Left ventricle myocardium inferior (tissue), 1 donor: ENCODE measurements at places on chromosomes 13 and 19. TPM values are rescaled to one million over a fixed set of nuclear protein-coding genes. Genes with fewer than 3 reads are reported as not detected.

DNA sequence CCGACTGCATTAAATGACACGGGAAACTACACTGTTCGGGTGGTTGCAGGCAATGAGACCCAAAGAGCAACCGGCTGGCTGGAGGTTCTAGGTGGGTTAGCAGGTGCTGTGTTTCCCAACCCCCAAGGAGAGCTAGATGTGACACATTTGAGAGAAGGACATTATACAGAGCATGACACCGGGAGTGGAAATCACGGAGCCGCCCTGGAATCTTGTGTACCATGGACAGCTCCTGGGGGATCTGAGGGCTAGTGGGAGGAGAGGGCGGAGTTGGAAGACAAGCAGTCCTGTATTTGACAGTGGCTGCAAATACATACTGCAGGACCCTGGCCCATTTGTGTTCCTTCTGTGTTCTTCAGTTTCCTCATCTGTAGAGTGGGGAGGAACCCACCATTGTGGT lies 2.3 kb downstream of the CEACAM18 start:
- no peaks in the 10 kb centered on the region for H3K36me3 ChIP-seq
- H3K4me1 ChIP-seq: no peaks in the 10 kb centered on the region

DNA sequence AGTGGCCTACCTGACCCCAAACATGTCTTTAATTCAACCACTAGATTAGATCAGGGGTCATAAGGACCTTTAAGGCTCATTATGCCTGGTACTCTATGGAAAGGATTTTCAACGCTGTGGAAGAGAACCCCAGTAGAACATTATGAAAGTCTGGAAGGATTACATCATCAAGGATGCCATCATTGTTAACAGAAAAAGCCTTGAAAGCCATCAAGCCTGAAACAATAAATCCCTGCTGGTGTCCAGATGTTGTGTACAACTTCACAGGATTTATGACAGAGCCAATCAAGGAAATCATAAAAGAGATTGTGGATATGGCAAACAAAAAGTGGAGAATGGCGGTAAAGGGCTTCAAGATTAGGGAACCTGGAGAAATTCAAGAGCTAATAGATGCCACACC lies 59.7 kb downstream of the NAA16 start:
- no peak overlapping the region for H3K27ac ChIP-seq
- H3K36me3 ChIP-seq: peaks cover 97% of the 10 kb centered on the region
- H3K27me3 ChIP-seq: no peaks in the 10 kb centered on the region

TUBA3C gene
- total RNA-seq: not detected

CYSLTR2 gene
- total RNA-seq: 7.6 TPM

DNA sequence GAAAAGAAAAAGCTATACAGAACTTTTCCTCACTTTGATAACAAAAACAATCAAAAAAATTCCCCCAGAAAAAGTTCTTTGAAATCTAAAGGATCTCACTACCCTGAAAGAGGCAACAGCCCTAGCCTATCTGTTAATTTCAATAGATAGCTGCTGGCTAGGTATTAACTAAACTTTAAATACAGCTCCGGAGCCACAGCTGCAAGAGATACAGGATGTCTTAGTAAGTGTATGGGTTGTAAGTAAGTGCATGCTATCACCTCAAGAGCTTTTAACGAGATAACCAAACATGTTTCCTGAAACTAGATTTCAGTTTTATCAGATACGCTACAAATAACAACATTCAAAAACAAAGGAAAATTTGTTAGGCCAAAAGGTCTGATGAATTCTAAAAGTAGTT lies 148.4 kb downstream of the KLF12 start:
- peaks cover 72% of the 10 kb centered on the region for H3K4me1 ChIP-seq
- H3K4me3 ChIP-seq: no peak overlapping the region
- H3K36me3 ChIP-seq: no peaks in the 10 kb centered on the region
- no peak for DNase-seq
- no peak overlapping the region for H3K27ac ChIP-seq

DNA sequence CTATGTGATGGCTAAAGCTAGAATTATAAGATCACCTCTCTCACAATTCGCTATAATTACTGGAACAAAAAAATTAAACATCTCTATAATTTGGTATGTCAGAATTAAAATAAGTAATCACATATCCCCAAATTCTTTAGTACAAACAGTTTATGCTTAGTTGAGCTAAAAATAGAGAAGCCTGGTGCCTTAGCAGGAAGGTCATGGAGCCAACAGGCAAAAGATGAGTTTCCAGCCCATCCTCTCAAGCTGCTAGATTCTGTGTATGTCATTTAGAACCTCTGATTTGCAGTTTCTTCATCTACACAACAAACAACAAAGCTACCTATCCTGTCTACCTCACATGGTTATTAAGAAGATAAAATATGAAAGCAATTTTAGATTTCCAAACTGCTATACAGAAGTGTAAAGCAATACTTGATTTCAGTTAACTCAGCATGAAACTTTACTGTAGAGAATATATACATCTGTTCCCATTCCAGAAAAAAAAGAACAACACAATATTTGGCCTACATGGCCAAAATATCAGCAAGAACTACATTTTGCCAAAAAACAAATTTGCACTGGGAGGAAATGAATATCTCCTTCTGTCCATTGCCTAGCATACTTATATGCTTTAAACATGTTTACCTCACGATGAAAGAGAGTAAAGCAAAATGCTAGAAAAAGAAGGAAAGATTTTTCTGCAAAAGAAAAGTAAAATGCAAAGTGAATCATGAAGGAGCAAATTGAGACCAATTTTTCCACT lies 294.0 kb upstream of the MIR17HG start:
- H3K4me1 ChIP-seq: no peaks in the 10 kb centered on the region
- DNase-seq: no peak
- H3K27me3 ChIP-seq: no peaks in the 10 kb centered on the region
- no peak overlapping the region for H3K27ac ChIP-seq
- no peaks in the 10 kb centered on the region for H3K36me3 ChIP-seq

DNA sequence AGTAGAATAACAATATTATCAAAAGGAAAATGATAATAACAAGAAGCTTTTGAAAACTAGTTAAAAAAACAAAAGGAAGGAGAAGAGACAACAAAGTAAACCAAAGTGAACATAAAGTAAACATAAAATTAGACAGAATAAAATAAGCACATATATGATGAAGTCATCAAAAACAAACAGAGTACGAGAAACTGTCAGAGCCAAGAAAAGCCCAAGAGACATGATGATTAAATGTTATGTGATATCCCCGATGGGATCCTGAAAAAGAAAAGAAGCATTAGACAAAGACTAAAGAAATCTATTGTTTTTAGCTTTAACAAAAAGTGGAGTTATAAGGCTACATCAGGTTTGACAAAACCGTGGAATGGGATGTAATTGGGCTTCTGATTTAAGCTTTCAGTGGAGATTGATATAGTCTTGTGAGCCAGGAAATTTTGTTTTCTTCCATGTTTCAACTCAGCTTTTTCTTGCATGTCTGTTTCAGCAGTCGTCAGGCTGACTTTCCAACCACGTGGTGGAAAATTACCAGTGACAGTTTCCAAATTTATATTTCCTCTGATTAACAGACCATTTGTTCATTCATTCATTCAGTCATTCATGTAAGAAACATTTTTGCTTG lies 64.9 kb downstream of the KL start:
- no peak overlapping the region for H3K27ac ChIP-seq
- H3K36me3 ChIP-seq: no peaks in the 10 kb centered on the region
- H3K27me3 ChIP-seq: no peaks in the 10 kb centered on the region
- DNase-seq: no peak
- H3K4me1 ChIP-seq: peaks cover 13% of the 10 kb centered on the region

DNA sequence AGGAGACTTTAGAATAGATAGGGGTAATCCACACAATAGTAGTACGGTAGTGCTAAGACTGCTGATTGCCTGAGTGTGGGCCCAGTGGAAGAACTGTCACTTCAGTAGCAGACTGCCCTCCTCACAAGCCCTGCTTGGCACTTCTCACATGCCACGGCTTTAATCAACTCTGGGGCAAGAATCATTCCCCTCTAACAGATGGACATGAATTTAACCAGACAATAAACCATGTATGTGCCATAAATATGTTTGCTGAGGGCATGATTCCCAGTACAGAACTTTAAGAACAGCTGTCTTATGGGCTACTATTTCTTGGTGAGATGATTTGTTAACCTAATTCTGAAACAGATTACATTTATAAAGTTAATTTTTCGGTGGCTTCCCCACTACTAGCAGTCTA lies 22.0 kb downstream of the DPY19L3 start:
- no peak overlapping the region for H3K4me3 ChIP-seq
- no peaks in the 10 kb centered on the region for H3K27me3 ChIP-seq
- no peak overlapping the region for H3K27ac ChIP-seq
- H3K4me1 ChIP-seq: no peaks in the 10 kb centered on the region
- DNase-seq: no peak

- peak overlapping the region; percentile 49 for H3K4me3 ChIP-seq
- no peak for DNase-seq
- no peaks in the 10 kb centered on the region for H3K27me3 ChIP-seq
- H3K4me1 ChIP-seq: peaks cover 11% of the 10 kb centered on the region
Observed at GRCh38 chr13:104011505-104012241, 945.5 kb upstream of the SLC10A2 start.

LILRB5 gene
- total RNA-seq: 5.7 TPM

DNA sequence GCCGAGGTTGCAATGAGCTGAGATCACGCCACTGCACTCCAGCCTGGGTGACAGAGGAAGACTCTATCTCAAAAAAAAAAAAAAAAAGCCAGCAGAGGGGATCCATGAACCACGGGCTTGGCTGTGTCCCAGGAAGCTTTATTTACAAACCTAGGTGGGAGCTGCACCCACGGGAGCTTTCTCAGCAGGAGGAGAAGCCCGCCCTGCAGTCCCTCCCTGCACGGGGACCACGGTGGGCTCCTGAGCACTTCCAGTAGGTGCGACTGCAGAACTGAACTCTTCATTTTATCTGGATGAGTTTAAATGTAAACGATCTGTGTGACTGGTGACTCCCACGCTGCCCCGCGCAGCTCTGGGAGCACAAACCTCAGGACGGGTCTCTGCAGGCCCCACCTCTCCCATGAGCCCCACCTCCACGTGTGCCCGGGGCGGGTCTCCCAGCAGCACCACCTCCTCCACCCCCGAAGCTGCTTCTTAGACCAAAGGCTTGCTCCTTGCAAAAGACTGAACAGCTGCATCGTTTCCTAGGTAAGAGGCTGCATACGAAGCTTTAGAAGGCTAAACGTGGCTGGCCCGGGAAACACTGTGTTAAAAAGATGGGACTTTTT lies 66.4 kb downstream of the SPACA7 start:
- no peak for DNase-seq
- no peaks in the 10 kb centered on the region for H3K36me3 ChIP-seq
- peaks cover 5% of the 10 kb centered on the region for H3K4me1 ChIP-seq
- H3K4me3 ChIP-seq: no peak overlapping the region
- H3K27me3 ChIP-seq: peaks cover 87% of the 10 kb centered on the region

DNA sequence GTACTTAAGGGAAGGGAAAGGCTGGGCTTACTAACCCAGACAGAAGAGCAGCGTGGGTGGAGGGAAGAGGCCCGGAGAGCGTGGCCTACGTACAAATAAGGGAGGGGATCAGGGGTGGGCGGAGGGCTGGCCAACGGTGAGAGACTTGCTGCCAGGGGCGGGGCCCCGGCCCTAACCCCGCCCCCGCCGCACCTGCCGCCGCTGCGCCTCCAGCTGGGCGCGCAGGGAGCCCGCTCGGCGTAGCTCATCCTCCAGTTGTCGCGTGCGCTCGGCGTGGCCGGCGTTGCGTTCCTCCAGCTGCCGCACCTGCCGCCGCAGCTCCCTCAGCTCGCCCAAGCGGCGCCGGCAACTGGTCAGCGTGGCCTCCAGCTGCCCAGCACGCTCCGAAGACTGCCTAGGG lies 5.7 kb downstream of the HOOK2 start:
- H3K27ac ChIP-seq: peak overlapping the region; percentile 23
- no peak overlapping the region for H3K4me3 ChIP-seq
- H3K4me1 ChIP-seq: peaks cover 58% of the 10 kb centered on the region
- DNase-seq: no peak
- no peaks in the 10 kb centered on the region for H3K27me3 ChIP-seq
- H3K36me3 ChIP-seq: peaks cover 34% of the 10 kb centered on the region

ABCC4 gene
- 4.9 TPM for total RNA-seq

CCDC61 gene
- 8.7 TPM for total RNA-seq
